ENCODE measurements at places on chromosomes 11 and 22. TPM values are rescaled to one million over a fixed set of nuclear protein-coding genes. Genes with fewer than 3 reads are reported as not detected.

HBE1 gene
- total RNA-seq = not detected

ZNF70 gene
- total RNA-seq = 0.87 TPM

CCDC86 gene
- 6.4 TPM for total RNA-seq

PHETA2 gene
- 9.3 TPM for total RNA-seq

INSC gene
- 0.52 TPM for total RNA-seq

EFCAB6 gene
- total RNA-seq = 8.4 TPM

GAB4 gene
- not detected for total RNA-seq

PAX6 gene
- total RNA-seq = 4.2 TPM

CCDC116 gene
- not detected for total RNA-seq

SYT8 gene
- not detected for total RNA-seq

NPTXR gene
- total RNA-seq = 0.87 TPM

HORMAD2 gene
- total RNA-seq = 1.0 TPM

CFAP68 gene
- total RNA-seq = 20.1 TPM

PNPLA5 gene
- total RNA-seq = not detected

APOBEC3B gene
- total RNA-seq = 0.15 TPM

NXPE1 gene
- total RNA-seq = not detected

RFPL1 gene
- not detected for total RNA-seq

MSANTD4 gene
- total RNA-seq = 48.1 TPM

NXPE2 gene
- total RNA-seq = 0.05 TPM

LIF gene
- total RNA-seq = 84.0 TPM

JAM3 gene
- 23.3 TPM for total RNA-seq

MAPK1 gene
- total RNA-seq = 64.6 TPM

DHCR7 gene
- total RNA-seq = 58.7 TPM

HSPB2 gene
- total RNA-seq = 0.69 TPM

ARHGAP8 gene
- total RNA-seq = 5.3 TPM

FJX1 gene
- total RNA-seq = 36.1 TPM

ADM2 gene
- 3.4 TPM for total RNA-seq
